Stimulated activated CD8-positive, alpha-beta memory T cell treated with anti-CD3 and anti-CD28 coated beads, Interleukin-7, amount 100 ng/mL, for 48 hours (primary cell): ENCODE measurements at places on chromosomes 1 and 21.

DNA sequence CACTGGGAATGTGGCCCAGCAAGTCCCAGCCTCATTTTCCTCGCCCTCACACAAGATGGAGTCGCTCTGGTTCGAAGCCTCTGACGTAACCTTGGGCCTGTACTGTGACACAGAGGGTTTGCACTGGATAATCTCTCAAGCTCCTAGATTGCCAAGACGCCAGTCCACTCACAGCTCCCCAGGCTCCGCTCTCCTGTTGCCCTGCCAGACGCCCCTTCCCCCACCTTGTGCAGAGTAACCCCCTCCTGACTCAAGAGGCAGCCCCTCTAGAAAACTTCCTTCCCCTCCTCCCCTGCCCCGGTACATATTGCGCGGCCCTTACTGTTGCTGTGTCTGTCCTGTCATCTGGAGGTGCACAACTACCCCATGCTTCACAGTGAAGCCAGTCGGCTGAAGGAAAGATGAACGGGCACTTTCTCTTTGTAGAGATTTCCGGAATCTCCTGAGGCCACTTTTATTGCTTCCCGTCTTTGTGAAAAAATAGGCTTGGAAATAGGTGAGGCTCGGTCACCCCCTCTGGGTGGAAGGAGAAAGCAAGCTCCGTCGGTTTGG is 981 bp upstream of the KIAA1614 start:
- no peak for DNase-seq

DNA sequence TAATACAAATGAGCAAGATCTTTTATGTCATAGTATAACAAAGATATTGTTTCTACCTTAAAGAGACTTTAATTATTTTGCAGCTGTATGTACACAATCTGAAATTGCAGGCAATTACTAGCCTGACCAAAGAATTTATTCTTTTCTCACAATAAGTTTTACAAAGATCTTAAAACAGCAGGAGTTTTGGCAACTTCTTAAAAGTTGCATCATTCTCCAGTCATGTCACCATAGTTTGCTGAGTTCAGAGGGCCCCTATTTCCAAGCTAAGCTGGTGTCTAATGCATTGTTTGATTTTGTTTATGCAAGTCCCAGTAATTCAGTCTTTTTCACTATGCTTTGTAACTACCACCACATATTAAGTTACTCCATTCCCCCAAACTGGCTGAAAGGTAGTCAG is 114.8 kb downstream of the DNAH14 start:
- no peak for DNase-seq

GRCh38 chr1:99326215-99326949 is 62.1 kb downstream of the PLPPR4 start:
- DNase-seq = no peak

- no peak for DNase-seq
Measured at GRCh38 chr1:203726417-203726867, 38.5 kb upstream of the LAX1 start.
